CD4-positive, alpha-beta T cell treated with Interleukin-17A for 1 hour (primary cell): ENCODE measurements at places on chromosomes 4 and X.

GRCh38 chr4:42398871-42399331, 1.6 kb downstream of the SHISA3 start:
- no peak for DNase-seq

DNA sequence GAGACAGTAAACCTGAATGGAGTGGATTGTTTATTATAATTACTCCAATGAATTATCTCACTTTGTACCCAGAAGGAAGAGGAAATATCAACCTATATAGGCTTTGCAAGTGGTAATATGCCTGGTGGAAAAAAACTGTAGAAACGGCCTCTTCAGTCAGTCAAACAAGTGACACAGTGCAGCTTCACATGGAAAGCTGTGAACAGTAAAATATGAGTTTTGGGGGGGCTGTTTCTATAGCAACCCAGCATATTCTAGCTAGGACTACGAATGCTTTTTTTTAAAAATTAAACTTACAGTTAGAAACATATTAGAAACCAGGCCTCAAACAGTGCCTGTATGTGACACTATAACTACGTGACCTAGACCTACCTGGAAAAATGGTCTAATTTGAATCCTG, 150.1 kb downstream of the PPP1R2C start:
- no peak for DNase-seq

DNA sequence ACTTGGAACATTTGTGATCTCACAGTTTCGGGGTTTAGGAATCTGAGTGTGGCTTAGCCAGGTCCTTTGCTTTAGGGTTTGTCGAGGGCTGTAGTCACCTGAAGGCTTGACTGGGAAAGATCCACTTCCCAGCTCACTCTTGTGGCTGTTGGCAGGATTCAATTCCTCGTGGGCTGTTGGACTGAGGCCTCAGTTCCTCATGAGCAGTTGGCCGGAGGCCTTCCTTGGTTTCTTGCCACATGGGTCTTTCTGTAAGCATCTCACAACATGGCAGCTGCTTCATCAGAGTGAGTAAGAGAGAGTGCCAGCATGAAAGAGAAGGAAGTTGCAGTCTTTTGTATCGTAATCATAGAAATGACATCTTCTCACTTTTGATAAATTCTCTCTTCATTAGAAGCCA, 11.1 kb downstream of the TXLNG start:
- DNase-seq: no peak

DNA sequence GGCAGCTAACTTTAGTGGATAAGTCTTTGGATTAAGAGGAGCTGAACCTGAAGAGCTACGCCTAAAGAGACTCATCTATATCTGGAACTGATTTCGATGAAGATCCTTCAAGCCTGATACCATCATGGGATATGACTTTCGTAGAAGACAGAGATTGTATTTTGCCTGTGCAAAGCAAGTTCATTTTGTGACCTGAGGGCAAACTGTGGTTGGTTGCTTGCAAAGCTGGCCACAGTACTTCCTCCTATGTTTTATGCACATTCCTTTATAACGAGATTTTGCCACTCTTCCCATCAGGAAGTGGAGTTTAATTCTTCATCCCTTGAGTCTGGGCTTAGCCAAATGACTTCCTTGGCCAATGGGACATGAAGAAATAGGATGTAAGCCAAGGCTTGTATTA, 519.3 kb upstream of the NR3C2 start:
- no peak for DNase-seq

GRCh38 chr4:151266497-151266896, 10.5 kb upstream of the PRSS48 start:
- no peak for DNase-seq

DNA sequence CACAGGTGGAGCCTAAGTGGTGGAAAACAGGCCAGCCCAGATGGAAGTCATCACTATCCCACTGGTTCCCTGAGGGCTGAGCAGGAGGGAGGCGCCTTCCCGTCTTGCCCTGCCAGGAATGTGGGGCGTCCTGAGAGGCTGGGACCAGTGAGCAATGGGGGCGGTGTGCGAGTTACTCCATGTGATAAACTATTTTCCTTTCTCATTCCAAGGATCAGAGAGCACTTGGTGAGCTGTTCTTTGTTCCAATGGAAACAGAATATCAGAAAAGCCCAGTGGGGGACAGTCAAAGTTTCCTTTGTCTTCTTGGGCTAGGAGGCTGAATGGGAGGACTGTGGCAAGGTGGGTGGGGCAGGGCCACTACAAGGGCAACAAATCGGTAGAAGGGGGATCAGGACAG, 86.2 kb downstream of the NHSL2 start:
- DNase-seq: no peak

DNA sequence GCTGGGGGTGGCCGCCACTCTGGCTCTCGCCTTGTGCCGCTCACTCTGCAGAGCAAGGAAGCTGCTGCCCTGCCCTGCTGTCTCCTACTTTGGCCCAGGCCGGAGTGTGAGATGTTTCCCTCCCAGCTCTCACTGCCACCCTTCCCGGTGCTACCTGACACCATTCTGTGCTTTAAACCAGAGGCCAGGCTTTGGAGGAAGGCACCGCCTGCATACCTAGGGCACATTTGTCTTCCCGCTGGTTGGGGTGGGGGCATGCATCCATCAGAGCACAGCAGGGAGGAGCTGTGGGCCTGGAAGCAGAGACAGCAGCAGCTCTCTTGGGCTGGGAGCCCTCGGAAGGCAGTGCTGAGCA, 96.9 kb upstream of the PSAPL1 start:
- DNase-seq: no peak

DNA sequence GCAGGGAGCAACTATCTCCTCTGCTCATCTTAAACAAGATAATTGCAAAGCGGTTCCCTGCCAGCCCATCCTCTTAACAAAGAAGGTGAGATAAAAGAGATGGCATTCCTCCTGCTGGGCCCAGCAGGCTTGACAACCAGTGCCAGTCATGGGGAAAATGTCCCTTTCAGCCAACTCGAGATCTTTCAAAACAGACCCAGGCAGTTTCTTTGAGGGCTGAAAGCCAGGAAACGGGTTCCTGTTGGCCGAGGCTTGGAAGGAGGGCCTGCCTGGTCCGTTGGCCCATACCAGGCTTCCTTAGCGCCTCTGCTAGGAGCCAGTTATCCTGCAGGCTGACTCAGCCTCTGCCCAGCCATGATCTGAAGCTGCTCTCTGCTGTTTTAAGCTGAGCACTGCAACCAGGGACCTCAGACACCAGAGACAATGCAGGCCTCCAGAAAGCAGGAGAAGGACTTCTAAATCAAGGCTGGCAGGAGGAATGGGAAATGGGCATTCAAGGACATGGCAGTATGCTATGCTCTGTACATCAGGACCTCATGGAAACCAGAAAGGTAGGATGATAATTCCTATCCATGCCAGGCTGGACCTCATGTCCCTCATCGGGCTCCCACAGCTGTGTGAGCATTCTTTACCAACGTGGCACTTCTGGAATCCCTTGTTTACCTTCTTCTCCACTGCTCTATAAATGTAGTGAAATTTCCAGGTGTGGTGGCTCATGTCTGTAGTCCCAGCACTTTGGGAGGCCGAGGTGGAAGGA, 42.4 kb upstream of the SLC2A9 start:
- DNase-seq: no peak

- no peak for DNase-seq
These were observed 2.4 kb downstream of the PPP2R2C start for GRCh38 chr4:6469898-6470501.

- DNase-seq: no peak
These were observed 19.9 kb downstream of the DCHS2 start for GRCh38 chr4:154471526-154472331.

DNA sequence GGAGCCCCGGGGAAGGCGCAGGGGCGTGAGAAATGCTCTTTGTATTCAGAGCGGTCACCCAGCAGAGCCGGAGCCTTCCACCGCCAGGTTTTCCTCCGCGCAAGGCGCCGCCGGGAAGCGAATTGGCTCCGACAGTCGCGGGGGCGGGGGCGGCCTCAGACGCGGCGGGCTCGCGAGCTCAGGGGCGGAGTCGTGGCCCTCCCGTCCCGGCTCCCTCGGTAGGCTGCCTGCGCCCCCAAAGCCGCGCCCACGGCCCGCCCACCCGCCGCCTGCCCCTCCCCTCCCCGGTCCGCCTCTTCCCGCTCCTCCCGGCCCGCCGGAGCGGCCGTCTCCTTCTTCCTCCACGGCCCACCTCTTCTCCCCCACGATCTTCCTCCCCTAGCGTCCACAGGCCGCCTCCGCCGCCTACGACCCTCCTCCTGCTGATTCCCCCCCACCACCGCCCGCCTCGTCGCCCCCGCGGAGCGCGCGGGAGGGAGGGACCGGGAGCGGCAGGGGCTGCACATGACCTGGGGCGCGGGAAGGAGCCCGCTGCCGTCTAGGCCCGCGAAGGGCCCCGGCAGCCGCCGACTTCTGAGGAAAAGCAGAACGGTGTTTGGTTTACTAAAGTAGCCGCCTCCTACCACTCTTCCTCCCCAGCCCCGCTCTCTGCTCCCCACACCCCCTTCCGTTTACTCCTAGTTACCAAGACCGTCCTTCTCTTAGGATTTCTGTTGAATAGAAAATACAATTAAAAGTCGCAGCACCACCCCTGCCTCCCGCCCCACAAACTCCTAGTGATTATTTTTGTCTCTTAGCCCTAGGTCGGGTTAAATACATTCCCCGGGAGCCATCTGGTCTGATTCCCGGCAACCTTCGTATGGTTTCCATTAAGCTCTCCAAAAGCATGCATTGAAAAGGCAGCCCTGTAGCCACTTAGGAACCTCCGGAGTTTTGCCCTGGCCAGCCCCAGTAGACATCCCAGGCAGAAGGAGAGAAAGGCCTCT, 53.2 kb downstream of the C4orf51 start:
- peak; percentile 78 for DNase-seq

GRCh38 chr4:120591038-120591437, 331.5 kb downstream of the PRDM5 start:
- no peak for DNase-seq

GRCh38 chr4:165814256-165815020, 58.6 kb upstream of the TLL1 start:
- DNase-seq: no peak

DNA sequence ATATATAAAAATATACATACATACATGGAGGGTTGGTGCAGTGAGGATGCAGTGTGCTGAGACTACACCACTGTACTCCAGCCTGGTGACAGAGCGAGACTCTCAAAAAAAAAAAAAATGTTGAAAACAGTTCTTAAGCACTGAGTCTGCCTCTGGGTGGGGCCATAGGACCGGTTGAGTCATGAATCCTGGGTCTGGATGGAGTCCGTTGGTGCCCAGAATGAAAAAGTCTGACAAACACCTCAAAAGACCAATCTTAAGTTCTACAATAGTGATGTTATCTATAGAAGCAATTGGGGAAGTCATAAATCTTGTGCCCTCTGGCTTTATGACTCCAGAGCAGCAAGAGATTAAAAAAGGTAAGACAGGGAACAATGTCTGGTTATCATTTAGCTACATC, 70.4 kb downstream of the FGFBP1 start:
- DNase-seq: no peak

DNA sequence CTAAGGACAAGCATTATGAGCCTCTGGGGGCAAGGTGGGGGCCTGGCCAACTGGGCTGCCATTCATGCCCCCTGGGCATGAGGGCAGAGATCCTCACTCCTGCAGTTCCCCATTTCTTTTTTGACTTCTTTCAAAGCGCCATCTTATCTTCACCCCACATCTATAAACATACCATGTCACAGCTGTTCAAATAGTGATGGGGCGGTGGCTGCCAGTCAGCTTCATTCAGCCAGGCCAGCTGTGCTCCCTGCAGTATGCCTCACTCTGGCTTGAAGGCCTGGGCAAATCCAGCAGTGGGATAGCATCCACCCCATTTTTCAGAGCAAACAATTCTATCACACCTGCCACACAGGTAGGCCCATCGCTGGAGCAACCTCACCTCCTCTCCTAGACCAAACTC, 85.5 kb downstream of the NHSL2 start:
- no peak for DNase-seq

GRCh38 chr4:25523405-25523804, 132.2 kb upstream of the SLC34A2 start:
- no peak for DNase-seq

GRCh38 chr4:38111717-38112116, 151.5 kb downstream of the PTTG2 start:
- DNase-seq: no peak

DNA sequence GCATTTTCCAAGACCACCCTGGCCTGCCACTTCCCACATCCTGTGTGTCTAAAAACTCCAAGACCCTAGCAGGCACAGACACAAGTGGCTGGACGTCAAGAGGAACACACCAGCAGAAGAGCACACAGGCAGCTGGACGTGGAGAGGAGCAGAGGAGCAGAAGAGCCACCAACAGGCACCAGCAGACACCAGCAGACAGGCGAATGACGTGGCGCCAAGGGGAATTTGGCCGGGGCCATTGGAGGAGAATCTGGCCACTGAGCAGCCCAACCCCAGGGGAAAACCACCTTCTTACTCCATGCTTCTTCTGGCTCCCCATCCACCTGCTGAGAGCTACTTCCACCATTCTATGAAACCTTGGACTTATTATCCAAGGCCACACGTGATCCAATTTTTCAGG, 243.1 kb upstream of the CTSO start:
- no peak for DNase-seq

GRCh38 chr4:126466848-126467247, 1152.1 kb downstream of the FAT4 start:
- no peak for DNase-seq

DNA sequence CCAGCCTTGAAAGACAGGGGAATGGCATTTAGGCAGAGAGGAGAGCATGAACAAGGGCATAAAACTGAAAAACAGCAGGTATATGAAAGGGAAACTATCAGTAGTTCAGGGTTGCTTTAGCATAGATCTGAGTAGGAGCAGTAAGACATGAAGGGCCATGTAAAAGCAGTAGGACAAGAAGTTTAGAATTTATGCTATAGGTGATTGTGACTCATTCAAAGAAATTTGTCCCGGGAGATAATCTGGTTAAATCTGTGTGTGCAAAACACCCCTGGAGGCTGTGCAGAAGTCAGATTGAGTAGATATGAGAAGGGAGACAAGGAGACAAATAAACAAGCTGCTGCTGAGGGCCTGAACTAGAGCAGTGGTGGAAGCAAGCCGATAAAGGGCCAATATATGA, 109.1 kb upstream of the BMP3 start:
- no peak for DNase-seq

DNA sequence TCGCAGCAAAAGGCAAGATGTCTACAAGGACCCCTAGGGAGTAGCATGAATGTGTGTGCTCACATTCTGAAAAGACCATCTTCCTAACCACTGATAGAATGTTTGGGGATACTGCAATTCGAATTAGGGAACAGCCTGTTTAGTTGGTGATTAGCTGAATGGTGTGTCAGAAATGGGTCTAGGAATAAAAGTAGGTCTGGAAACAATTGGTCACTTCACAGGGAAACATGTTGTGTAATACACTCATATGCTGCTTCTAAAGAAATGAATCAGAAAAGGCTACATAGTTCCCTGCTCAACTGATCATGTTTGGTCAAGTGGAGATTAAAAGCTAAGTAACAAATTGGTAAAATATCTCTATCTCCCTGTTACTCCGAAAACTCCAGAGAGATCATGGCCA, 2362.4 kb upstream of the TENM3 start:
- no peak for DNase-seq

DNA sequence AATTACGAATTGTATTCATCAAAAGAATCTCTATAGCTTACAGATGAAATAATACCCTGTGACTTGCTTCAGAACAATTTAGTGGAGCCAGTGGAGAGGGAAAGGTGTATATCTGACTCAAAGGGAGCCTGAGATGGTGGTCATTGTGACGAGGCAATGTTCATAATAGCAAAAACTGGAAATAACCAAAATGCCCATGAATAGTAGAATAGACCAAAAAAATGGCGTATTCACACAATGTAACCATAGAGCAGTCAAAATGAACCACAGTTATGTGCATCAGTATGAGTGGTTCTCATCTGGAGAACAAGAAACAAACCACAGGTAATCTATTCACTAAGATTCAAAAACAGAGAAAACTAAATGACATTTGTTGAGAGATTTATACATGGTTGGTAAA, 125.3 kb upstream of the CLNK start:
- DNase-seq: no peak

- DNase-seq: peak; percentile 75
These were observed 31.0 kb downstream of the TMEM131L start for GRCh38 chr4:153497091-153497531.
